GM12865 (cell line): ENCODE measurements at places on chromosomes 4 and X.

GRCh38 chr4:54268151-54268550 is 39.1 kb downstream of the PDGFRA start:
- DNase-seq: no peak

GRCh38 chr4:121154103-121154515 is 10.0 kb downstream of the TNIP3 start:
- peak; percentile 17 for DNase-seq

DNA sequence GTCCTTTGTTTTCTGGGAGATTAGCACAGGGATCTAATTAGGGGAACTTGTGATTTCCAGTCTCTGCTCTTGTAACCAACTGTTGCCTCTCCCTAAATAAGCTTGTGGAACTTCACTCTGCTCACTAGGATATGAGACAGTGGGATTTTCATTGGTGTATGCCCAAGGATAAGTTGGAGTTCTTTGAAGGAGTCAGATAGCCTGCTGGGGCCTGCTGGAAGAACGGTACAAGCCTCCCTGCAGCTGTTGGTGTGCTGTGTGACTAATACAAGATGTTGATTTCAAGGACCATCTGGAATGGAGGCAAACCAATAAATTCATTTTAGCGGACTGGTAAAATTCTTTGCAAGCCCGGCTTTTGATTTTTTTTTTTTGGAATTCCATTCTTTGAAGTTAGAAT is 167.0 kb downstream of the AASDH start:
- no peak for DNase-seq

GRCh38 chr4:143046454-143046853 is 138.3 kb upstream of the USP38 start:
- DNase-seq: no peak

DNA sequence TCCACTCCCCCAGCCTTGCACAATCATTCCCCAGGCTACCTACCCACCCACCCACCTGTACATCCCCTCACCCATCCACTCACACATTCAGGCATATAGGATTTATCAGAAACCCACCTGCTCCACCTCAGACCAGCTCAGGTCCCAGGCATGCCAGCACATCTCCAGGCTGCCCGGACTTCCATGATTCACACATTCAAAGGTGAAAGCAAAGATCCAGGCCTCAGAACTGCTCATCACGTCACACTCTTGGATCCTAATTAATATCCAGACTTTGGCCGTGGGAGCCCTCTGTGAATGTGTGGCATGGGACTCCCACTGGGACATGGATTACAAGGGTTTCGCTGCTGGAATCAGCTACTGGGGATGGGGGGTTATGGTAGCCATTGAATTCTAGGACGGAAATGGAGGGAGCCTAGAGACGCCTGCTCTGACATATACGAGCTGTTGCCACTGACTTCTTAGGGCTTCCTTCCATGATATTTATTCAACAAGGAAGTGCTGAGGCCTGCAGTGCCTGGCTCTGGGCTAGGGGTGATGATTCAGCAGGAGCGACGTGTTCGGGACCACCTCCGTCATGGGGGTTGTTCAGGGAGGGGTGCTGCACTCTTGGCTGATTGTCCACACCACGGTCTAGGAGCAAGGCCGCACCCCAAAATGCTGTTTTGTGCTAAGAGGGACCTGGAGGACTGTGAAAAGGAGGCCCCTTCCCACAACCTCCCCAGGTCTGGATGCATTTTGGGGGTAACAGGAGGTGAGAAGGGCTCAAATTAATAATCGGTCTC is 56.9 kb upstream of the ADRA2C start:
- no peak for DNase-seq

GRCh38 chrX:132692526-132692925 is 203.7 kb upstream of the MBNL3 start:
- DNase-seq: no peak

GRCh38 chr4:187209921-187210613 is 486.4 kb upstream of the FAT1 start:
- no peak for DNase-seq
